ENCODE measurements at places on chromosomes 1 and 21. TPM values are rescaled to one million over a fixed set of nuclear protein-coding genes. Genes with fewer than 3 reads are reported as not detected.

- peaks cover 3% of the 10 kb centered on the region for H3K36me3 ChIP-seq
- H3K27me3 ChIP-seq, result peaks cover 8% of the 10 kb centered on the region
- no peak for DNase-seq
- H3K4me1 ChIP-seq, result no peaks in the 10 kb centered on the region
- H3K27ac ChIP-seq, result no peak overlapping the region
- no peak overlapping the region for H3K4me3 ChIP-seq
These were observed 22.3 kb downstream of the PPFIA4 start for GRCh38 chr1:203048555-203049051.

GRCh38 chr21:34981791-34982190 lies 67.3 kb downstream of the RUNX1 start:
- H3K27me3 ChIP-seq, result no peaks in the 10 kb centered on the region
- peak overlapping the region; percentile 47 for H3K27ac ChIP-seq
- DNase-seq, result no peak
- no peak overlapping the region for H3K4me3 ChIP-seq

DNA sequence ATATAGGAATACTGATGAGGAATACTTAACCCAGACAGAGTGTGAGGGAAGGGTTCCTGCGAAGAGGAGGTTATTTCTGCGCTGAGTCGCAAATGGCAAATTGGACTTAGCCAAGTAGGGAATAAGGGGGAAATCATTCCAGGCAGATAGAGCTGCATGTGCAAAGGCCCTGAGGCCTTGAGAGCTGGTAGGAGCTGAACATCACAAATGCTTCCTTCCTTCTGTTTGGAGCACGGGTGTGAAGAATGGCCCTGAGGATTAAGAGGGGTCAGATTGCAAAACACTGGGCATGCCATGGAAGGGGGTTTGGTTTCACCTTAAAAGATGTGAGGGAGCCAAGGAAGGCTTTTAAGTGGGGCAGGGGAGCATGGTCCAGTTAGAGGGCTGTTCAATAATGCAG lies 12.4 kb downstream of the IER5 start:
- DNase-seq, result no peak
- no peaks in the 10 kb centered on the region for H3K36me3 ChIP-seq
- peak overlapping the region; percentile 84 for H3K27ac ChIP-seq
- peak overlapping the region; percentile 34 for H3K4me3 ChIP-seq
- peaks cover 75% of the 10 kb centered on the region for H3K4me1 ChIP-seq

DNA sequence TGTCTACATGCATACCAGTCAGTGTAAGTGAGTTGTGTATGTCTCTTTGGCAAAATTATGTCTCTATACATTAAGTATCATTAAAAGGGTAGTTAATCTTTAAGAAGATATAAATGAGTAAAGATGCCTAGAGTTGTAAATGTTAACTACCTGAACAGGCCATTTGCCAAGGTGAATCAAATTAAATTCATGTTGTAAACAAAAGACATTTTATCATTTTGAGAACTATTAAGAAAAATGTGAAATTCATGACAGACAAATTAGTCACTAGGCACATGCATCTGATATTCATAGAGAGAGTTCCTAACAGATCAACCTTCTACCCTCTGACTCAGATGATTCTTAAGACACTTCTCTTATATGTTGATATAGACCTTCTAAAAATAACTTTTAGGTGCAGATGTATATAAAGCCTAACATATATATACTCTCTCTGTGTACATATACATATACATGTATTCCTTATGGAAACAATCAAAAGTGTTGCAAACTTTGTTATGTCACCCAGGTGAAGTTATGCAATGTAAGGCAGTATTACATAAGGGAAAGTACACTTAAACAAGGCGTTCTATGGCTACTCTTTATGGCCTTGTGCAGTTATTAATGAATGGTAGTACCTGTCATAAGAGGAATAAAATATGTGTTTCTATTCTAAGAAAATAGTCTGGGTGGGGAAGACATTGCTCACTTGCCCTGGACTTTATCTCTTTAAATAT lies at the start of gene TMPRSS15:
TSS of gene TMPRSS15 (minus strand) at position 51 of the 716 bp plus-strand sequence. CDS start 163 bp downstream, outside the sequence.
- no peak for DNase-seq
- H3K4me3 ChIP-seq, result no peak within 1 kb of the TSS
- no peaks in the 10 kb centered on the region for H3K36me3 ChIP-seq
- no peaks in the 10 kb centered on the region for H3K4me1 ChIP-seq

ANKRD35 gene
- 0.36 TPM for total RNA-seq

- H3K4me1 ChIP-seq, result no peaks in the 10 kb centered on the region
- H3K36me3 ChIP-seq, result no peaks in the 10 kb centered on the region
- no peak for DNase-seq
- H3K4me3 ChIP-seq, result no peak overlapping the region
These were observed 283.5 kb upstream of the ADAMTS5 start for GRCh38 chr21:27250366-27250765.

TRIM46 gene
- 6.3 TPM for total RNA-seq

- DNase-seq, result no peak
- no peaks in the 10 kb centered on the region for H3K36me3 ChIP-seq
- H3K4me3 ChIP-seq, result no peak overlapping the region
- no peak overlapping the region for H3K27ac ChIP-seq
These were observed 6.9 kb upstream of the TRIM62 start for GRCh38 chr1:33188572-33189275.

- peaks cover 16% of the 10 kb centered on the region for H3K27me3 ChIP-seq
- DNase-seq, result no peak
- H3K27ac ChIP-seq, result no peak overlapping the region
- no peaks in the 10 kb centered on the region for H3K4me1 ChIP-seq
These were observed 29.4 kb upstream of the POU3F1 start for GRCh38 chr1:38076038-38076437.

DNA sequence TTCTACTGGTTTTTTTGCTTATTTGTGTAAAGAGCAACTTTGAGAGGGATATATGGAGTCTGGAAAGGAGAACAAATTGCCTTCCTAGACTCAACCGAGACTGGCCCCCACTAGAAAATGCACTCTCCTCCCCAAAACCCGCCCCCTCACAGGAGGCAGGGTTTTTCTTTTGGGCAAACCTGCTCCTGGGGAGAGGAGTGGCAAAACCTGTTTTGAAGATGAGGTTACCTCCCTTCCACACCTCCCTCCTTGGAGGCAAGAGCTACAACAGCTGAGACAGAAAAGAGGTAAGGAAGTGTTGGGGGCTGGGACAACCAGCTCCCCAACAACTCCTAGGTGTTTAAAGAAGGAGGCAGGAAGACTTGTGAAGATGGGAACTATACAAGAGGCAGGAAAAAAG lies at the start of gene BNIPL:
TSS of gene BNIPL (plus strand) at position 231 of the 400 bp plus-strand sequence. CDS start at position 371, 140 bp downstream.
- H3K4me1 ChIP-seq, result no peaks in the 10 kb centered on the region
- peaks cover 14% of the 10 kb centered on the region for H3K36me3 ChIP-seq
- no peaks in the 10 kb centered on the region for H3K27me3 ChIP-seq
- H3K27ac ChIP-seq, result no peak within 1 kb of the TSS
- no peak within 1 kb of the TSS for H3K4me3 ChIP-seq

DNA sequence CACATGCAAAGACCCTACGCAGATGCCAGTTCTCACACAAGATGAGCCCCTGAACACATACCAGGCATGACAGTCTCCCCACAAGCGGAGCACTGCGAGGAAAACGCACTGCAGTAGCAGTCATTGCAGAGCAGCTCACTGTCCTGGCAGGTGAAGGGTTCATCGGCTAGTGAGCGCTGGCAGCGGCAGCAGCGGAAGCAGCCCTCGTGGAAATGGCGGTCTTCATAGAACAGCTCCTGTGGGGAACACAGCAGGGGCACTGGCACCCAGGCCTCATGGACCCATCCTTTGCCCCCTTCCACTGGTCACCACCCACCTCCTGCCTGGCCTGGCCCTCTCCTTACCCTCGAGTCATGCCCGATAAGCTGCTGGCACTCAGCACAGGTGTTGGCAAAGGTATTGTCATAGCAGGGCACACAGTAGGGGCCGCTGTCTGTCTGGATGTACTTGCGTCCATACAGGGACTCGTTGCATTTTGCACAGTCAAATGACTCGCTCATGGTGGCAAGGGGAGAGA lies 6.3 kb downstream of the FHL3 start:
- peak; percentile 37 for DNase-seq
- peak overlapping the region; percentile 82 for H3K27ac ChIP-seq
- H3K4me3 ChIP-seq, result no peak overlapping the region

DNA sequence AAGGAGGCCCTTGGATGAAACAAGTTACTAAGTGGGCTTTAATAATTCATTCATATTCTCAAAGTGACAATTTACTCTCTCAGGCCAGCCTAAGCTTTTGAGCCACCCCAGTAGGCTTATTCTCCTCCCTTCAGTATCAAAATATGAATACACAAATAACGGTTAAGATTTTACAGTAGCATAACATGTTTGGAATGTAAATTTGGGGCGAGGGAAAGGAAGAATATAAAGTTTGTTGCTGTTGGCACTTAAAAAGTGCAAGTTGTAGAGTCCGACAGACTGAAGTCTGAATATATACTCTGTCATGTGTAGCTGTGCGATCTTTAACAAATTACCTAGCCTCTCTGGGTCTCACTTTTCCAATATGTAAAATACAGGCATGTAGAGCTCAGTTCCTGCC lies 22.6 kb upstream of the MYSM1 start:
- no peaks in the 10 kb centered on the region for H3K27me3 ChIP-seq
- H3K36me3 ChIP-seq, result no peaks in the 10 kb centered on the region

SYNC gene
- not detected for total RNA-seq

DNA sequence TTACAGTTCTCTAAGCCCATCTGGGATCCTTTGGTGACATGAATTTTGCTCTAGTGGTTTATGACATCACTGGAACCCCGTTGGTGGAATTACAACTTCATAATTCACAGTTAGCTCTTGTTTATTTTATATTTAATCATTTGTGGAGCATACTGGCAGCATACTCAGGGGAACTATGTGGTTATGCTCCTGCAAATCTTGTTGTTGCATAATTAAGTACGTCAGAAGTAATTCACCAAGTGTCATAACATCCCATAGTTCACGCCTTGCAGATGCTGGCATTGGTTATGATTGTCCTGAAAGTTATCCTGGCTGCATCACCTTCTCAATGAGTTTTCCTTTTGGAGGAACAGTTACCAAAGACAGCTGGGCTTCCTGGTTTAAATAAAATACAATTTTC lies 16.5 kb downstream of the PRRX1 start:
- peaks cover 27% of the 10 kb centered on the region for H3K27me3 ChIP-seq
- H3K4me3 ChIP-seq, result no peak overlapping the region
- H3K36me3 ChIP-seq, result no peaks in the 10 kb centered on the region
- H3K27ac ChIP-seq, result no peak overlapping the region

DNA sequence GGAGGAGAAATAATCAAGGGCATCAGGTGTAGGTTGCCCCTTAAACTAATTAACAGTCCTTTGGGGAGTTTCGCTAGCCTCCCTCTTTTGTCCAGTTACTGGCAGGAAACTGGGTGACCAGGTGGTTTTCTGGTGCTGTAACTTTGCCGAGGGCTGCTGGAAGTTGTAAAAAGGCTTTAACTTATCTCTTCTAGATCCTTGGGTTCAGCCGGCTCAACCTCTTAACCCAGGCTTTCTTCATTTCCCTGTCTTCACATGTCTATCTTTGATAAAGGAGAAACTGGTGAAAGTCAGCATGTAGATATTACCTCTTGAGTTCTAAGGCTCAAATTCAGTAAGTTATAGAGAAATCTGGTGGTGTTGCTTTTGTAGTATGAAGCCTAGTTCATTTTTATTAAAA lies 289.7 kb upstream of the NRIP1 start:
- H3K4me1 ChIP-seq, result peaks cover 3% of the 10 kb centered on the region
- no peak for DNase-seq
- no peak overlapping the region for H3K27ac ChIP-seq
- no peaks in the 10 kb centered on the region for H3K27me3 ChIP-seq
- no peaks in the 10 kb centered on the region for H3K36me3 ChIP-seq

DNA sequence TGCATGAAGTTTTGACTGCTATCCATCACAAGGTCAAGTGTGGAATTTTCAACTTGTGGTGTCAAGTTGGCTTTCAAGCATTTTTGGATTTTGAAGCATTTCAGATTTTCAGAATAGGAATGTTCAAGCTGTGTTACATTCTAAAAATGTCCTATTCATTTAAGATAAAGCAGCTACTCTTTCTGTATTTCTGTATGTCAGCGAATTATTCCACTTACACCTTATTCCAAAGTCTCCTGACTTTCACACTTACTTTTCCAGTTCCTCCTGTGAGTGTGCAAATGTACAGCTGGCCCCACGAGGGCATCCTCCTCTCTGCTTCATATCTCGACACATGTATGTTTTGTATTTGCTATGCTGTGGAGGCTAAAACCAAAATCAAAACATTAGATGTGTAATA lies 51.9 kb downstream of the RC3H1 start:
- H3K4me1 ChIP-seq, result peaks cover 3% of the 10 kb centered on the region
- no peak overlapping the region for H3K4me3 ChIP-seq
- H3K27me3 ChIP-seq, result no peaks in the 10 kb centered on the region

GRCh38 chr1:216604771-216605170 lies 118.5 kb downstream of the ESRRG start:
- peaks cover 3% of the 10 kb centered on the region for H3K4me1 ChIP-seq
- H3K36me3 ChIP-seq, result no peaks in the 10 kb centered on the region
- H3K4me3 ChIP-seq, result no peak overlapping the region
- no peak overlapping the region for H3K27ac ChIP-seq
- DNase-seq, result no peak

- no peak for DNase-seq
- H3K4me1 ChIP-seq, result peaks cover 3% of the 10 kb centered on the region
- peaks cover 20% of the 10 kb centered on the region for H3K36me3 ChIP-seq
- no peak overlapping the region for H3K27ac ChIP-seq
- H3K4me3 ChIP-seq, result no peak overlapping the region
These were observed 8.7 kb downstream of the TPRG1L start for GRCh38 chr1:3633344-3634058.

KRTAP19-7 gene
- not detected for total RNA-seq

GRCh38 chr1:49651136-49651535 lies 372.6 kb downstream of the AGBL4 start:
- no peaks in the 10 kb centered on the region for H3K27me3 ChIP-seq
- peaks cover 2% of the 10 kb centered on the region for H3K36me3 ChIP-seq
- no peaks in the 10 kb centered on the region for H3K4me1 ChIP-seq

CNKSR1 gene
- total RNA-seq, result 1.5 TPM

ELAPOR1 gene
- 9.1 TPM for total RNA-seq
